ENCODE measurements at places on chromosomes 6 and 20.

DNA sequence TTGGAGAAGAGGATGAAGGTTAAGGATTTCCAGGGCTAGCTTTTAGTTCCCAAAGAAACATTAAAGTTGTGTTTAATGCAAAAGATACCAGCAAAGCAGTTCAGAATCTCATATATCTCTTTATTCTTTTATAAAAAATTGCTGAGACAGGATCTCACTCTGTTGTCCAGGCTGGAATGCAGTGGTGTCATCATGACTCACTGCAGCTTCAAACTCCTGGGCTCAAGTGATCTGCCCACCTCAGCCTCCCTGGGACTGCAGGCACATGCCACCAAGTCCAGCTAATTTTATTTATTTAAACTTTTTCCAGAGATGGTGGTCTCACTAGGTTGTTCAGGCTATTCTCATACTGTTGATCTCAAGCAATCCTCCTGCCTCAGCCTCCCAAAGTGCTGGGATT, 41.1 kb upstream of the CAP2 start:
- DNase-seq = no peak

- no peak for DNase-seq
Observed at GRCh38 chr6:125524356-125524755, 222.6 kb upstream of the HDDC2 start.

GRCh38 chr20:51604851-51605250, 62.3 kb upstream of the NFATC2 start:
- no peak for DNase-seq

GRCh38 chr6:109787312-109787711, 96.2 kb downstream of the FIG4 start:
- DNase-seq = no peak

- DNase-seq = no peak
Observed at GRCh38 chr6:48255094-48255493, 144.1 kb upstream of the PTCHD4 start.

DNA sequence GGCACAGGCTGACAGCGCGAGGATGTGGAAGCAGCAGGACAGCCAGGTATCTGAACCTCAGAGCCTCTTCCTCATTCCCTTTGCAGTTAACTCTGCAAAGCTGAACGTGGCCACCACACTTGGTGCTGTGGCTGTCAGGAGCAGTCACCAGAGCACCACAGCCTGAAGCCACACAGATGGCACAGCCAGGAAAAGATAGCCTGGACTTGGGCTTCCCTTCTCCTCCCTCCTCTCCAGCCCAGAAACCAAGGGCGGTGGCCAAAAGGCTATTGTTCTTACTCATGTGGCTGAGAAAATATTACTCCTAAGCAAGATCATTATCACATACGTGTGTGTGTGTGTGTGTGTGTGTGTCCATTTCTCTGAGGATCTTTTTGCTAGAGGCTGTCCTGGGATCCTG, 39.8 kb downstream of the CD164 start:
- DNase-seq = no peak

GRCh38 chr6:119720160-119720559, 370.6 kb upstream of the MAN1A1 start:
- no peak for DNase-seq

- DNase-seq = no peak
Observed at GRCh38 chr6:10522929-10523573, 1.9 kb downstream of the GCNT2 start.

DNA sequence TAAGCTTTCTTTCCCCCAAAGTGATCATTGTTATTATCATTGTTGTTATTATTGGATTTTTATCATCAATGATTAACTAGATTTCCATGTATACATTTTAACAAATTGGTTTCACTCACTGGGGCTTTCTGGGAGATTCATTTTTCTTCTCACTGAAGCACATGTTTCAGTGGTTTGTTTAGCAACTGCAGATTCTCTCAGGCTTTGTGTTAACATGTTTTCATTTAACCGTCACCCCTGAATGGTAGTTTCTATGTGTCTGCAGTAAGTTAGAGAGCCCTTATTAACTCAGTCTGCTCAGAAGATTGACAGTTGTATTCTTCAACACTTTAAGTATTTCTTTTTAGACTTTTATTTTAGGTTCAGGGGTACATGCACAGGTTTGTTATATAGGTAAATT, 12.4 kb downstream of the ZKSCAN4 start:
- DNase-seq = no peak

DNA sequence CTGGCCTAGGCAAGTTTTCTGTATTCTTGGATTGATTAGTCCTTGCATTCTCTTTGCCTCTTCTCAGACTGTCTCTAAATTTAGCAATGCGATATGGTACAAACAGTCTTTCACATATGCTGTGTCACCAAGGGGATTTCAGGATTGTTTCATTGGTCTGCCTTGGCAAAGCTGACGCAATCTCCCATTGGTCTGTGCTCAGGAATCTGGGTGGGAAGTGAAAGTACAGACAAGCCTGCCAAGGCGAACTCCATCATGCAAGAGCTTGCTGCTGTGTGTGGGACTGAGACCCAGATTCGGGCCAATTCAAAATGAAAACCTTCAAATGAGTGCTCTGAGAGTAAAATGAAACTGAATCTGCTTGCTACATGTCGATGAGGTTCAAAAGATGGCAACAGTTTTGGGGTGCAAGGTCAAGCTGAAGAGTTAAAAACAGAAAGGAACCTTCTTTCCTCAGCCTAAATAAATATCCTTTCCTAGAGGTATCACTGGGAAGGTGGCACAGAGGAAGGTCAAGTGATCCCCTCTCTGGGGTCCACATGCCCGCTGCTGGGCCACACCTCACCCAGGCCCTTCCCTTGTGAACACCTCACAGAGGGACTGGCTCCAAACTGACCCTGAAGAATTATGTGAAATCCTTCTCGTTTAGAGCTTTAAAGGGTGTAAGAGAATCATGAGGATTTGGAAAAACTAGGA, 198.8 kb upstream of the PREP start:
- no peak for DNase-seq

GRCh38 chr6:139146317-139146726, 11.4 kb downstream of the HECA start:
- DNase-seq = no peak

- DNase-seq = no peak
Observed at GRCh38 chr6:31140643-31141042, 1.8 kb upstream of the PSORS1C2 start.

DNA sequence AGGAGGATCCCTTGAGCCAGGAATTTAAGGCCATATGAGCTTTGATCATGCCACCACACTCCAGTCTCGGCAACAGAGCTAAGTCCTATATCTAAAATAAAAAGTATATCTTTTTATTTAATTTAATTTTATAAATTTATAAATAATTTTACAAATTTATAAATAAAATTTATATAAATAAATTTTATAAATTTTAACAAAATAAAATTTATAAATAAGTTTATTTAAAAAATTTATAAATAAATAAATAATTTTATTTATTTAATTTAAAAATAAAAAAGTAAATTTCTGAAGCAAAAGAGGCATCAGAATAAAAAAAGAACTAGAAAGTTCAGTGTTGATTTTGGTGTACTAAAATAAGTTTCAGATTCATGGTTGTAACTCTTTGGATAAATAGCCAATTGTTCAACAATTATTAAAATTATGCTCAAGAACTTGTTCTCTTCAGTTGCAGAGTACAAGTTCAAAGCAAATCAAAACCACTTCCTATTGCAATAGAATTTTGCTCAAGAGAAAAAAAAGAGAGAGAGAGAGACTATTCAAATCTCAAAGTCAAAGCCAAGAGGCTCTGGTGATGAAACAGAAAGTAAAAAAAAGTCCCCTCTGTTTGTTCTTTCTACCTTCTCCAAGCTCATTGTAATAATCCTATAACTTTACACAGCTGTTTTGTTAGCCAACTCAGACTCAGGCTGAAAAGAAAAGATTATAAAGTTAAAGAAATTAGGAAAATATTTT, 547.5 kb upstream of the ADGRB3 start:
- no peak for DNase-seq
